ENCODE measurements at places on chromosomes 11 and 22.

GRCh38 chr22:22099194-22099486, 116.6 kb upstream of the TOP3B start:
- DNase-seq, result no peak

- no peak for DNase-seq
Observed at GRCh38 chr11:96024666-96025065, 100.8 kb upstream of the MTMR2 start.

DNA sequence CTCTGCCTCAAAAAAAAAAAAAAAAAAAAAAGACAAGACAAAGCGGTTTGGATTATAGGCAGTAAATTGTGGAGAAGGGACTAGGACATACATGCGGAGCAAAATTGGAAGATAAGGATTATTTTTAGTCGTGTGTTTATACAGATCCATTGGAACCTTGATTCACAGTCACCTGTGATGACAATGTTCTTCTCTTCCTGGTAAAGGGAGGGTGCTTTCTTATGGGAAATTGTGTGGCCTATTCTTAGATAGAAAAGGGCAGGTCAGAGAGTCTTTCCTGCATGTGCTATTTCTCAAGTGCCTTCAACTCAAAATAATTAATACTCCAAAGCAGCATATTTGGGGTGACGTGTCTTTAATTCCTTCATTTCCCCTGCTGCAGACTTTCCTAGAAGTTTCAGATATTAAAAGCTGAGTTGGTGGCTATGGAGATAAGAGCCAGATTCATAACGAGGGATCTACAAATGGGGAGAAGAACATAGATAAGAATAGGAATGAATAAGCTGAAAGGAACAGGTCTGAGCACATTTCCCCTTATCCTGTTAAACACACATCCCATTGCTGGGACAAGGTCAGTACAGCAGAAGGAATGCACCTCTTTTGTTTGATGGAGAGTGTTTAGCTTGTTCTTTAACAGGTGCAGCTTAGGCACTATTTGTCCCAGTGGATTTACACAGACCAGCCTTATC, 22.5 kb downstream of the GSTT2B start:
- DNase-seq, result no peak

- DNase-seq, result no peak
Observed at GRCh38 chr22:40480996-40481395, 110.6 kb downstream of the SGSM3 start.

DNA sequence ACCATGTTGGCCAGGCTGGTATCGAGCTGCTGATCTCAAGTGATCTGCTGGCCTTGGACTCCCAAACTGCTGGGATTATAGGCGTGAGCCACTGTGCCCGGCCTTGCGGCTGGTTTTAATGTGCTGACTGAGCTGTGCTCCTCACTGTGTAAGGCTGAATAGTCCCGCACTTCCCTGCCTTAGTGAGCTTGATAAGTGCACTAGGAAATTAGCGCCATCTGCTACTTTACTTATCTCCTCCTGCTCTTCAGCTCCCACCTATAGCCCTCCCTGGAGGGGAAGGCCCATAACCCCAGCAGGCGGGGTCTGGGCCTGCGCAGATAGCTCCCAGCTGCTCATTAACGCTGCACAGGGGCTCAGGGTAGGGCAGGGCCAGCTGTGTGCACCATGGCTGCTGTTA, 49.4 kb downstream of the CLMP start:
- DNase-seq, result no peak

- no peak for DNase-seq
Observed at GRCh38 chr11:82731691-82732277, 1.9 kb downstream of the FAM181B start.

- no peak for DNase-seq
Observed at GRCh38 chr11:44600261-44600660, 34.8 kb downstream of the CD82 start.

DNA sequence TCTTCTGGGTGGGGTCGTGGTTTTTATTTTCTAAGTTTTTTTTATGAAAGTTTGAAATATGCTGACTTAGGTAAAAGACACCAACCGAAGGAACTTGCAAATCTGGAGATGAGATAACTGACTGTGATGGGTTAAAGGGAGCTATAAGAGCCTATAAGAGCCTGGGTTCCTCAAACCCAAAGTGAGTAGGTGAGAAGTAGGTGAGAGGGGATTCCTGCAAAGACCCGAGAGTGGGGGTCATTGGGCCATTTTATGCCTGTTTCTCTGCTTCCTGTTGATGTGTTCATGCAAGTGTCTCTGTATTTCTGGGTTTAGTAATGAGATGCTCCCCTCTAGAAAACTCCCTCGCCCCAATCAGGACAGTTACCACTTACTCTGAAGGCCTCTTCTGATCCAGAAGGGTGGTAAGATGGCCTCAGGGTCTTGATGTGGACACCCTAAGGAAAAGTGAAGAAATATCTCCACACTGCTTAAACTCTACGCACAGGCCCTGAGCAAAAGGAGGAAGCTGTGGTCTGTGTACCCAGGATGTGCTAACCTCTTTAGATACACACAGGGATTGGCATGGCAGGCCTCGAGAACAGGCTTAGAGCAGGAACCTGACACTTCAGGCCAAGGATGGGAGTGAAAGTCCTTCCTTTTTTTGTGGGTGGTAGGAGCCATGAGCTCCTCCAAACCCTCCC, 1.8 kb downstream of the FLI1 start:
- peak; percentile 74 for DNase-seq

- DNase-seq, result no peak
Observed at GRCh38 chr11:76239483-76240160, 33.3 kb upstream of the WNT11 start.

DNA sequence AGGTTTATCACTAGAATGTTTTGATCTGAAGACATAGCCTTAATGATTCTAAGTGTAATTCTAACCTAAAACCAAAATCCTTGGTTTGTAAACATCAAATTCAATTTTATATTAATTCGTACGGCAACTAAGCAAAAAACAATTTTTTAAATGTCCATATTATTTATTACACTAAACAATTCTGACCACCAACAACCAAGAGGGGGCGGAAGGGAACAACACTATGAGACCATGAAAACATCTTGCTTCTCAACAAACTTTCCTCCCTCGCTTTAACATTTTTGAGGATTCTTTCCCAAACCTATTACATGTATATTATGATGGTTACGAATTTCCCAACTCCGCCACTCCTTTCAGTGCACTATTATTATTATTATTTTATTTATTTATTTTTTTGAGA, 6.5 kb upstream of the UCP2 start:
- DNase-seq, result no peak

DNA sequence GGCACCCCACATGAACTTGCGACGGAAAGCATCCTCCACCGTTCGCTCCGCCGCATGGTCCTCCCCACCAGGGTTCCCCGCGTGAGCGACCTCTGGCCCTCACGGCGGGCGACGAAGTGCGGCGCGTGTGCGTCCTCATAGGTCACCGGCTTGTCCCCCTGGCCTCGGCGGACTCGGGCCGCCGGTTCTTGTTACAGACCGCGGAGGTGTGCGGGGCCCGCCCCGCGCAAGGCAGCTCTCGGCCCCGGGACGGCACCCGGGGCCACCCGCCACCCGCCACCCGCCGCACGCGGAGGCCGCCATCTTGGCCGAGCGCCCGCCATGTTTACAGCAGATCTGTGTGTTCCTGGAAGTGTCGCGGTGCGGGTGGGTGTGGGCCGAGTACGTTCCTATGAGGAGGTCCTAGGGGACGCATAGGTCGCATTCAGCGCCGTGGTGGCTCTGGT, 3.5 kb upstream of the IFITM2 start:
- DNase-seq, result no peak

DNA sequence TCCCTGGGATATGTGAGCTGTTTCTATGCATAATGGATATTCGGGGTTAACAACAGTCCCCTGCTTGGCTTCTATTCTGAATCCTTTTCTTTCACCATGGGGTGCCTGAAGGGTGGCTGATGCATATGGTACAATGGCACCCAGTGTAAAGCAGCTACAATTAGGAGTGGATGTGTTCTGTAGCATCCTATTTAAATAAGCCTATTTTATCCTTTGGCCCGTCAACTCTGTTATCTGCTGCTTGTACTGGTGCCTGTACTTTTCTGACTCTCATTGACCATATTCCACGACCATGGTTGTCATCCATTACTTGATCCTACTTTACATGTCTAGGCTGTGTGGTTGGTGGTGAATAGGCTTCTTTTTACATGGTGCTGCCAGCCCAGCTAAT, 1.3 kb downstream of the TUG1 start:
- DNase-seq, result no peak

GRCh38 chr11:9069862-9070470, 21.4 kb downstream of the SCUBE2 start:
- no peak for DNase-seq

DNA sequence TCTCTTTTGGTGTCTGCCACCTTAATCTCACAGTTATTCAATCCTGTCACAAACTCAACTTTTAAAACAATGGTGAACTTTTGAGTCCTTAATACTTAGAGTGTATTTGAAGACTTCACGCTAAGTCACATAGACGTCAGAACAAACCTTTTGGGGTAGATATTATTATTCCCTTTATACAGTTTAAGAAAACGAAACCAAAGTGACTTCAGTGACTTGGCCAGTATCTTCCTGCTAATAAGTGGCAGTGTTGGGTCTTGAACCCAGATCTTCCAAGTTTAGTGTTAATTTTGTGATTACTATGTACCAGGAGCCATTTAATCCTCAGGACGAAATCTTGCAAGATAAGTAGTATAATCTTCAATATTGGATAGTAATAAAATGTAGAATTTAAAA, 691 bp downstream of the CEP295 start:
- no peak for DNase-seq

GRCh38 chr11:116791002-116791812, 472 bp downstream of the APOA5 start:
- peak; percentile 73 for DNase-seq

DNA sequence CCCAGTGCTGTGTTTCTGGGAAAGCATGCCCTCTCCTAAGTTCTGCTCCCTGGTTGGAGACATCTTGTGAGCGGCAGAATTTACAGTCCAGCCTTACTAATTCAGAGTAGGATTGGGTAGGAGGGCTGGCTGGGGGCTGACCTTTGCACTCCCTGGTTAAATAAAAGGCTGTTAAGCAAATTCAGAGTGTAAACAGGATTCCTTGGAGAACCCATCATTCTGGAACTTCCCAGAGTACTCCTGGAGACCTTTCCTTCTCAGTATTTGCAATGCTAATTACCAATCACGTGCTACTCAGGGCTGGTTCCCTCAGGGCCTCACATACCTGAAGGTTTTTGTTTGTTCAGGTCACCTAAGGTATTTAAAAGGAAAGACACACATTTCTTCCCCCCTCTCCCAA, 340.2 kb downstream of the TBC1D22A start:
- DNase-seq, result no peak

GRCh38 chr11:67050139-67050538, 6.5 kb upstream of the RHOD start:
- no peak for DNase-seq
